ENCODE measurements at places on chromosomes 12 and 14. TPM values are rescaled to one million over a fixed set of nuclear protein-coding genes. Genes with fewer than 3 reads are reported as not detected.

Gene DNAJC22
- 5.0 TPM for total RNA-seq

Gene POTEG
- total RNA-seq = not detected

Gene TCL1A
- total RNA-seq = not detected

GRCh38 chr12:127538316-127538715 lies 728.7 kb upstream of the TMEM132C start:
- DNase-seq = no peak

- DNase-seq = no peak
These were observed 14.7 kb downstream of the GPR68 start for GRCh38 chr14:91229743-91230200.

DNA sequence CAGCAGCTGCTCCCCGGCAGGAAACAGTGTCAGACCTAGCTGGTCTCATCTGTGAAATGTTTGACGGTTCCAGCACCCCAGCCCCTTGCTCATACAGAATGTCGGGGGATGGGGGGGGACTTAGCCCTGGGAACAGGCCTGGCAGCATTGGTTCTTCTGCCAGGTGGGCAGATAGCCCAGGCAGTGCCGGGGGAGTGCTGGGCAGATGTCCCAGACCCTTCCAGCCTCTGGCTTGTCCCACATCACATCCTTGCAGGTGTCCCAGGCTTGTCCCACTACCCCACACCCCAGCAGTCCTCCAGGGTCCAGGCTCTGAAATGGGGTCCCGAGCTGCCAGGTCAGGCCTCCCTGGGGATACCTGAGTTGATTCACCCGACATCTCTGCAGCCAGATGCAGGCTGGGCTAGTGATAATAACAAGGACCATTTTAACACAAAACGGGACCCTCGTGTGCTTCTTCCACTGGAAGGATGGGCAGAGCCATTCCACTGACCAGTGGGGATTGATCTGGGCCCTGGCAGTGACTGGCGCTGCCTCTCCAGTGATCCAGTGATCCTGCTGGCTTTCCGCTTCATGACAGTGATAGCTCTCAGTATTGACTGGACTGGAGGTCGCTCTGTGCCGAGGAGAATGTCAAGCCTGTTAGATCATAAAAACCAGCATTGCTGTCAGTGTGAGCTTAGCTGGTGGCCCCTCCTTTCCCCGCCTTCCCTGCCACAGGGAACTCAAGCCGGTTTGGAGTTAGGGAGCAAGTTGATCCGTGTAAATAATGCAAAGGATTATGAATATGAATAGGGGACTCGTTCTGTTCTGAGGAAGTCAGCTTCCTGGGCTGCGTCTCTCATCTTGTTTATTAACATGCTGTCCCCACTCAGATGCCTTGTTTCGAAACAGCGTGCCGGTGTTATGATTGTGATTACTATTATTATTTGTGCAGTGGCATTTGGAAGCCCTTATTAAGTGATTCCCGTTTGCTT lies 180.6 kb downstream of the AACS start:
- DNase-seq = no peak

- DNase-seq = no peak
These were observed 87.8 kb downstream of the DDX51 start for GRCh38 chr12:132056320-132056719.

- no peak for DNase-seq
These were observed 440.2 kb downstream of the FUT8 start for GRCh38 chr14:65852689-65853088.

GRCh38 chr12:84805474-84805858 lies 107.1 kb downstream of the SLC6A15 start:
- no peak for DNase-seq

GRCh38 chr12:127245437-127245836 lies 1021.5 kb upstream of the TMEM132C start:
- DNase-seq = no peak

DNA sequence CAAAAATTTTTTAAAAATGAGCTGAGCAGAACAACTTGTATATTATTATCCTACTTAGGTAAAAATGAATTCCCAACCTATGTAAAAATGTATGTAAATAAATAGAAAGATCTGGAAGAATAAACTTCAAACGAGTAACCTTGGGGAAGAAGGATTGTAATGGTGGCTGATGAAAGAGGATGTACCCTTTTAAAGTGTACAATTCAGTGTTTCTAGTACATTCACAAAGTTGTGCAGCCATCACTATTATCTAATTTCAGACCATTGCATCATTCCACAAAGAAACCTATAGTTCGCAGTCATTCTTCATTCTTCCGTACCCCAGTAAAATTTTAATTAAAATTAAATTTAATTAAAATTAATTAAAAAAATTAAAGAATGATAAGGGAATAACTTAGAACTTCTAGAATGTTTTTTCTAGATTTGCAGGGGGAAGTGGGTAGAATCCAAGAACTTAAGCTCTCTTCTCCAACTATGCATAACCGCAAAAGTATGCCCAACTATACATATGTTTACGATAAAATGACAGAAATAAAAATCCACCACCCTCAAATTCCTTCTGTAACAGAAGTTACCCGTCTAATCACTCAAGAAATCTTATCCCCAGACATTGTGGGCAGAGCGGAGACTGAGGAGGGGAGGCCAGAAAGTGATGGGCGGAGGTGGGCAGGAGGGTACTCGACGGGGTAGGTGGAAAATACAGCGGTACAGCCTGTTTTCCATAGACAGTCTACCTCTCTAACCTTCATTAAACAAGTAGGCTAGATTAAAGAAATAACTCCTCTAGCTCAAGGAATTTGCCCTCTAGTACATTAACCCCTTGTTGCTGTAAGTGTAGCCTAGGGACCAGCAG lies 921 bp downstream of the DEPDC4 start:
- no peak for DNase-seq

DNA sequence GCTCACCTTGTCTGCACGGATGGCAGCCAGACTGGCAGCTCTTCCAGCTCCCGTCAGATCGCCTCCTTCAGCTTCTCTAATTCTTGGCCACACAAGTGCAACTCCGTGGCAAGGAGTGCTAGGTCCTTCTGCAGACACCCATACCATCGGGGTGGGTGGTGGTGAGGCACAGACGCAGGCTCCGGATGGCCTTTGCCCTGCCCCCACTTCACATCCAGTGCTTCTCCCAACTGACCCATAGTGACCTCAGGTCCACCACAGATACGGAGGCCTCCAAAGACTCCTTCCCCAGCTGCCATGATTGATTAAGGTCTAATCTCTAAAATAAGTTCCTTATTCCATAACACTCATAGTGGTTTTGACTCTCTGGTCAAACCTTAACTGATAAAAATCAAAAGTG lies 19.9 kb upstream of the CD27 start:
- DNase-seq = peak; percentile 47

Measured in type B pancreatic cell (in vitro differentiated cells).